ENCODE measurements at places on chromosomes 3 and 15.

- DNase-seq = no peak
Measured at GRCh38 chr3:196813903-196814302, 53.8 kb upstream of the SENP5 start.

- no peak for DNase-seq
Measured at GRCh38 chr3:125203731-125204130, 8.8 kb downstream of the SLC12A8 start.

DNA sequence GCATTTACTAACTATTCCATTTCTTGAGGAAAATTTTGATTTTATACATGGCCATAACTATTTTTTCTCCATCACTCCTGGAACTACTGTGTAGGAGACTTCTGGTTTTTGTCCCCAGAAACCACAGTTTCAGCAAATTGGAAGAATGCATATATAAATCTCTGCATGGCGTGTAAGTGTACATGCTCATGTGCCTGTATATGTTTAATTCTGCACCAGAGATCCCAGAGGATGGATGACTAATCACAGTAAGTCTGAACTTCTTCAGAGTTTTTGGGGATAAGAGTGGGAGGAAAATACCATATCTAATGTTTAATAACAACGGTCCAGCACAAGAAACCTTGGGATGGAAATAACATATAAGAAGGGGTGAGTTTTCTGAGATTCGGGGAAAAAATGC lies 10.9 kb upstream of the COL6A6 start:
- no peak for DNase-seq

GRCh38 chr3:111676211-111677006 lies 81.3 kb upstream of the ZBED2 start:
- DNase-seq = peak; percentile 53

DNA sequence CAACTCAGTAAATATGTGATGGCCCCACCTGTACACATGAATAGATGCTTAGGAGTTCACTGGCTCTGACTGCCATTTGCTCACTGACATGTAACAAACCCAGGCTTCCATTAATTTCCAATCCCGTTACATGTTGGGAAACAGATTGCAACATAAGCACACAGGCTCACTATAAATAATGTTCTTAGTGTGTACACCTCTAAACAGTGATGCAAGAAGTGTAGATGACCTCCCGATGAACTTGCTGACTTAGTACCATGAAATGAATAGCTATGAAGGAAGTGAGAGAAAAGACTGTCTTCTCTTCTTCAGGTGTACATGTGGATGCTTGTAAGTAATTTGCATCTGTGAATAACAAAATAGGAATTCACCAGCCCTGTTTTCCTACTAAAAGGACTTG lies 21.4 kb upstream of the FSIP1 start:
- no peak for DNase-seq

DNA sequence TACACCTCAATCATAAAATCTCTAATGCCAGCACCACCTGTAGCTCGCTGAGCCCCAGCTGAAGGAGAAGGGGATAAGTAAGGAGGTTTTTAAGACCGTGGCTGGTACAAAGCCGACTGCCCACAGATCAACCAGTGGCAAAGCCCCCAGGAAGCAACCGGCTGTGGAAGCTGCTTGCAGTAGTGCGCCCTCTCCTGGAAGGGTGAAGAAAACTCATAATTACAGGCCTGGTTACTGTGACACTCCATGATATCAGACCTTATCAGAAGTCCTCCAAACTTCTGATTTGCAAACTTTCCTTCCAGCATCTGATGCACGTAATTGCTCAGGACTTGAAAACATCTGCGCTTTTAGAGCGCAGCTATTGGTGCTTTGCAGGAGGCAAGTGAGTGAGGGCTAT lies 63.1 kb upstream of the MCTP2 start:
- no peak for DNase-seq

DNA sequence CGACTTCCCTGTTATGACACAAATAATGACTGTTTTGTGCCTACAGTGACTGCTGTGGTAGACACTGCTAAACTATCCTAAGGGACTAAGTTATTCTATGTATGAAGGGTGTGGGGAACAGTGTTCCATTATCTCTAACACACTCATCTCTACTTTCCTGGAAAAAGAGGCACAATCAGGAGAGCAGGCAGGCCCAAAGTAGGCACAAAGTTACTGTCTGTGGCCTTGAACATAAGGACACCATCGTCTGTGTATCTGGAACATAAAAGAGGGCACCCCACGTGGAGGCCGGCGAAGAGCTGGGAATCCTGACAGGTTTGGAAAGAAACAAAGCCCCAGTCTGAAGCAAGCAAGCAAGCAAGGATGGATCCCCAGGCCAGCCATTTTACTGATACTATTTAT lies 1.5 kb downstream of the ABCC5 start:
- DNase-seq = no peak

DNA sequence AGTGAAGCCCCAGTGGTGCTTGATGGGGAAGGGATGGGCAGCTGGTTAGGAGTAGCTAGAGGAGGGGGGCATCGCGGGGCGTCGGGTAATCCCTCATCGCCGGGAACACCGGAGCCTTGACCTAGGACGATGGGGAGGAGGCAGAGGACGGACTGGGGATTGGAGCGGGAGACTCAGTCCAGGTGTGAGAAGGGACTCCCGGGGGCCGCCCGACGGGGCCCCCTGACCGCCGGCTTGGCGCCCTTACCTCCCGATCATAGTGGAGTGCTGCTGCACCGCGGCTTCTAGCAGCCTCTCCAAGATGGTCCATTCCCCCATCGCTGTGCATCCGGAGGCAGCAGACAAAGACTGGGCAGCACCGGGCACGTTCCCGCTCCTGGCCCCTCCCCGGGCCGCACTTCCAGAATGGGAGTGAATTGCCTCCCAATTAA lies 612 bp downstream of the GJD2 start:
- DNase-seq = no peak

DNA sequence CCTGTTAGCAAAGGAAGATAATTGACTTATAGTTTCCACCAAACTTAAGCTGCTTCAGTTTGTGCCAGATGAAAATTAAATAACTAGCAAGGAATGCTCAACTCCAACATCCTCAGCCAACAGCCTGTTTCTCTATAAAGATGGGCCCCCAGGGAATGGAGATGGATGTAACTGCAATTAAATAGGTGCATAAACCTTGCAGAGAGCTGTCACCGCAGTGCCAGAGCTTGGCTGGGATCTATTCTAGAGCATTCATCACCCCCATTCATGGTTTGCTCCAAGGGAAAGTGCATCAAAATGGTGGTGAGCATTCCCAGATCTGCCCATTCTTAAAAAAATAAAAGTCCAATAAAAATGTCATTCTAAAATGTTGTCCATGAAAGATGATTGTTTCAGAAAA lies 19.7 kb upstream of the RORA start:
- DNase-seq = no peak

DNA sequence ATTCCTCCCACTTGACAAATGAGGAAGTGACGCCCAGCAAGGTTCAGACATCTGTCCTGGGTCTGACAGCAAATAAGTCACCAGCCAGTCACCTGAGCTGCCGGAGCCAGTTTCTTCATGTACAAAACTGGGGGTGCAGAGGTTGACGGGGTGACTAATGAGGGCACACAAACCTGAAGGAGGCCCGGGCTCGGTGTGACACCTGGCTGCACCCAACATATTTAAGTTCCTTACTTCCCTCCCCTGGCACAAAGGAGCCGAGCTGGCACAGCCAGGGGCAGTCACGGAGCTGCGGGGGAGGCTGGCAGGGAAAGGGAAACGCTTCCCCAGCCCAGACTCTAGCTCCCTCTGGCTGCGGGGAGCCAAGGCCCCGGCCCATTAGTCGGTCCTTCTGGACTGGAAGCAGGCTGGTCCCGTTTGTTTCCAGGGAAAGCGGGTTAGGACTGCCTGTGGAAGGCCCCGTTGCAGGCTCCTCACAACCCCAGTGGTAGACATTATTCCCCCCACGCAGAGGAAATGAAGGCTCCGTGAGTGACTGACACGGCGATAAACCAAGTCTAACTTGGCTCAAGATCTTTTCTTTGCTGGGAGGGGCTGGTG lies 2.3 kb downstream of the FBXL22 start:
- no peak for DNase-seq

DNA sequence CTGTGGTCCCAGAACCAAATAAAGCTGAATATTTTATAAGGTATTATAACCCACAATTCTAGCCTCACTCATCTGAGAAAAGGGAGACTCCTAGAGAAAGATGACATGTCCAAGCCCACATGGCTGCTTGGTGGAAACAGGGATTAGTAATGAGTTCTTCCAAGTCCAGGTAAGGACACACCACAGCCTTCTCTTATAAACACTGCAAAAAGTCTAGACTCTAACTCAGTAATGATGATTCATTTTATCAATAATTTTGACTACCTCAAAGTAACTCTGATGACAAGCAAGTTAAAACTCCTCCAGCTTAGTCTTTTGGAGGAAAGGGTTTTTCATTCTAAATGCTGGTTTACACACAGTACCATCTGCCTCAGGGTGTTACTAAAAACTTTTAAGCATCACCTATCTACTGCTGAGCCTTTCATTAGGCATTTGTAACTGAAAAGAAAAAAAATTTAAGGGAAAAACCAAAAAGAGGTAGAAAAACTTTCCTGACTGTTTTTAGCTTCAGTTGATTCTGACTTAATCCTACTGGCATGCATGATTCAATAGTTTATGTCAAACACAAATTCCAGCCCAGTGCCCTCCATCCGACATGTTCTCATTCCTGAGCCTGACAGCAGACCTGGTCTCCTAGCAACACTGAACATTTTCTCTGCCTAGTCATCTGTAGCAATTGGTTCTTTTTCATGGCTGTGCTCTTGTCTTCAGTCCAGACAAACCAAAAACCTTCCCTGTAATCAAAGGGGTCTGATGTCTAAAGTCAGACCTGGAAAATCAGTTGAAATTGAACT lies 43.9 kb downstream of the P3H2 start:
- no peak for DNase-seq

- no peak for DNase-seq
Measured at GRCh38 chr3:54344601-54345231, 222.4 kb downstream of the CACNA2D3 start.

DNA sequence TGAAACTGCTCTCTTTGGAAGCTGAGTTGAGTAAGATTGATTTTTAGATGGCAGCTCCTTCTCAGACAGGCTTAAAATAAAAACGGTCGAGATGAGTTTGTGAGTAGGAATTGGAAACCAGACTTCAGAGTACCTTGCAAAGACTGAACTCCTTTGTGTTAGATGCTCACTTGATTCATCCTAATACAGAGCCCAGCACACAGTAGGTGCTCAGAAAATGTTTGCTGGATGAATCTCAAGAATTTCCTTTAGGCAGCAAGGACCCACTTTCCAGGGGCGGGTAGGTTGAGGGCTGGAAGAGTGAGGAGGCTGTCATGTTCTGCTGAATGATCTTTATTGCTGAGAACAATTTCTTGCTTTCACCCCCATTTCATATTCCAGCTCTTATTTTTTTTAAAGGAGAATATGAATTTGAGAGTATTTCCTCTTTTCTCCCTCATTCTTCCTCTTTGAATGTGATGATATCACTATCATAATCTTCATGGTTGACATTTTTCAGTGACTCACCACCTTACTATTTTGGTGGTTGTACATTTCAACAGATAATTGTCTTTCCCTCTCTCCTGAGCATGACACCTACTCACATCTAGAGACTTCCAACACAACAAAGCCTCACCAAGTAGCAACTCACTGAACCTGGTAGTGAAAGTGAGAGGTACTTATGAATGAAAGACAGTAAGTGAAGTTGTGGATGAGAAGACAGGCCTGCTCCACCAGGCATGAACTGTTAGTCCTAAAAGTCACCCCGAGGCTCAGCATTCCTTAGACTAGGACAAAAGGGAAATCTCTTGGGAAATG lies 113.3 kb downstream of the PDCD6IP start:
- DNase-seq = no peak

DNA sequence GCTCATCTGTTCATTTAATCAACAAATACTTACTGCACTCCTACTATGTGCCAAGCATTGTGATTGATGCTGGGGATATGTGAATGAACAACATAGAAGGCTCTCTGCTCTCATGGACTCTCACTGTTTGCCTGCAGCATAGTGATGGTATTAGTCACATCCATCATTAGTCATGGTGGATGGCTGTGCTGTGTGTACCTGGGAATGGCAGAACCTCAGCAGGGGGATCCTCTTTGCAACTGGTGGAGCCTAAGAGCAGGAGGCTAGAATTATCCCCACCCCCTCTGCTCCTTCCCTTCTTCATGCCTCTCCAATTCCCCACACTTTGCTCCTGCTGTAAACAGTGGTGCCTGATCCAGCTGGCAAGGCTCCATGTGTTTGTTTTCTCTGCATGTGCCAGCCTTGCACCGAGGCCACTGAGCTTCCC lies 20.5 kb downstream of the BOC start:
- no peak for DNase-seq

DNA sequence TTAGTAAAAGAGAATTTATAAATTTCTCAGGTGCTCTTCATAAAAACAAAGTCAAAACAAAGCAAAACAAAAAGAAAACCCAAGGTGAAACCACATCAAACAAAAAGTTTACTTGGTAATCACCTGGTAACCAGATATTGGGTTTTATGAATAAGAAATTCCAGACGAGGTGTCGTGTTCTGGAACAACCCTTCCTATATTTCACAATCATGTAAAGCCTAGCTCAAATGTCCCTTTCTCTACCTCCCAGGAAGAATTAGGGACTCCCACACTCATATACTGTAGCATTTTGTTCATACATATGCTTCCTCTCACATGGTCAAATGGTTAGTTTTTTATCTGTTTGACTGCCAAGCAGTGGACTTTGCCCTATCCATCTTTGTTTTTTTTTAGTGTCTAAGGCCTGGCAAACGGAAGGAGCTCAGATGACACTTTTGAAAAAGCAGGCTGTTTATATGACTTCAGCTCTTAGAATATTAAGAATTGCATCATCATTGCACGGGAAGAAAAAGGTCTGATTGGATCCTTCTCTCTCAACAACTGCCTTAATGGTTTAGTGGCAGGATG lies 326.7 kb upstream of the TBL1XR1 start:
- DNase-seq = no peak

- no peak for DNase-seq
Measured at GRCh38 chr3:16303037-16303575, 38.1 kb downstream of the OXNAD1 start.

GRCh38 chr15:88181613-88182012 lies 74.9 kb downstream of the NTRK3 start:
- DNase-seq = no peak

GRCh38 chr15:68303560-68304436 lies 26.3 kb downstream of the FEM1B start:
- DNase-seq = no peak

GRCh38 chr3:110066206-110066605 lies 728.9 kb upstream of the DPPA4 start:
- no peak for DNase-seq

DNA sequence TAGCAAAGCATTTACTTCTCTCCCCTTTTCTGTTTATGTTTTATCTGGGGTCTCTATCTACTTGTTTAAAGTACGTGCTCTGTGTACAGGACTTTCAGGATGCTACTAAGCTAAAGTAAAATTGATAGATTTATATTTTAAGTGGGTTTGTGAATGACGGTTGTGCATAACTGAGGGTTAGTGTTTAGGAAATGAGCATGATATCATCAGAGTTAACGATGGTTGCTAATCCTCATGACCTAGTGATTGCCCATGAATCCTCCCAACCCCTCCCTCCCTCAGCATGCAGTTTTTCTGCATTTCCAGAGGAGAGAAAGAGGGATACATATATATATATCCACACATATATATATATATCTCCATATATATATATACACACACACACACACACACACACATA lies 957.2 kb downstream of the TUSC7 start:
- no peak for DNase-seq

GRCh38 chr3:23304424-23304823 lies 101.3 kb downstream of the UBE2E2 start:
- DNase-seq = no peak

- no peak for DNase-seq
Measured at GRCh38 chr3:56864090-56864489, 62.3 kb upstream of the ARHGEF3 start.

- DNase-seq = no peak
Measured at GRCh38 chr3:144380849-144381248, 409.2 kb downstream of the DIPK2A start.

- DNase-seq = no peak
Measured at GRCh38 chr3:7897655-7898054, 604.0 kb upstream of the LMCD1 start.

Measured in stimulated activated naive CD8-positive, alpha-beta T cell treated with anti-CD3 and anti-CD28 coated beads, Interleukin-15, amount 100 ng/mL, for 72 hours (primary cell).